Muscle of leg (tissue), 16 donors: ENCODE measurements at places on chromosomes 11 and 22. TPM values are rescaled to one million over a fixed set of nuclear protein-coding genes. Genes with fewer than 3 reads are reported as not detected.

GRCh38 chr11:11027288-11027687 is 169.4 kb upstream of the ZBED5 start:
- peak; percentile 49 for DNase-seq

GRCh38 chr11:64268893-64269539 is 15.4 kb downstream of the BAD start:
- peak; percentile 69 for DNase-seq

Gene RAG1
- 8.5 TPM for polyA plus RNA-seq

Gene KRTAP5-8
- 0.12 TPM for polyA plus RNA-seq

GRCh38 chr11:66055021-66055420 is 2.9 kb downstream of the SF3B2 start:
- DNase-seq, result no peak

- DNase-seq, result no peak
Observed at GRCh38 chr22:50058061-50058905, at the start of gene TTLL8. TTLL8 (minus strand) TSS chr22:50058298.

DNA sequence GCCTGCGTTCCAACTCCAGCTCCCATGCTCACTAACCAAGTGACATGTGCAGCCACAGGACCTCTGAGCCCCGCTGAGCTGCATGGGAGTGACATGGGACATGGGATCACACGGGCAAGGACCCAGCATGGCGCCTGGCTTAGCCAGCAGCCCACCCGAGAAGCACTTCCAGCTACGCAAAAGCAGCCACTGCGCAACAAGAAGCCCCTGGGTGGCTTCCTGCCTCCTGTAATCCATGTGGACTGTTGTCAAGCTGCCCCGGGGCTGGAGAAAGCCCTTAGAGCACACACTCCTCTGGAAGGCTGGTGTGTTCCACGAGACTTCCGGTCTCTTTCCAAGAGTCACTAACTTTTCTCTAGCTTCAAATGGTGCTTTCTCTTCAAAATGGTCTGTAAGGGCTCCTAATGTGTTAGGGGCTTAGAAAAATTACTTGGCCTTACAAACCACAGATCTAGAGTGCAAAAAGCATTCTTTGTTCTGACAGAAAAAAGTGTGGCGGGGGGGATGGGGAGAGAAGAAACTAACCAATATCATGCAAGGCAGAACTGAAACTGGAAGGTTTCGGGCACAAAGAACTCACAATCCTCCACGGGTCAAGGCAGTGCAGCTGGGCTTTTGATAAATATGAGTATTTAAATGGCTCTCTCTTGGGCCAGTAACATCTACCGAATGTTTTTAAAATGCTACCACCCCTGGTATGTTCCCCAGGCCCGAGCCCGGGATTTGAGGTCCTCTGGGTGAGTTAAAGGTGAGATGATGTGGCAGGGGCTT is 5.5 kb downstream of the C11orf24 start:
- no peak for DNase-seq

Gene YAP1
- polyA plus RNA-seq, result 60.3 TPM

DNA sequence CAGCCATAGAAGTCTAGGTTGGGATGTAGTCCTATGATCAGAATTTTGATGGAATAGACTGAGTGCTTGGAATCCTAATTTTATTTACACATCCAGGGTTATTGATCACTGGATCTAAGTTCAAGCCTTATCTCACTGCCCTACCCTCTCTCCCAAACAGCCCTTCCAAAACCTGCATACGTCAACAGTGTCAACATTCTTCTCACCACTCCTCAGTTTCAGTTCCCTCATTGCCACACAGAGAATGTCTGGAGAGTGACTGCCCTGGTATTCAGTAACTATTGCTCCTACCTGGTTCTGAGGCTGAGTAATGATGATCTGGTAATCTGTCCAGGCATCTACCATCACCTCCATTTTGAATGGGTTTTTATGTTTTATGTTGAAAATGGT is 60.0 kb downstream of the GLYATL1 start:
- peak; percentile 38 for DNase-seq

- no peak for DNase-seq
Observed at GRCh38 chr11:70322666-70323065, 52.2 kb downstream of the PPFIA1 start.

GRCh38 chr11:92759571-92760214 is 209.8 kb upstream of the MTNR1B start:
- DNase-seq, result no peak

Gene SMDT1
- polyA plus RNA-seq, result 87.8 TPM

DNA sequence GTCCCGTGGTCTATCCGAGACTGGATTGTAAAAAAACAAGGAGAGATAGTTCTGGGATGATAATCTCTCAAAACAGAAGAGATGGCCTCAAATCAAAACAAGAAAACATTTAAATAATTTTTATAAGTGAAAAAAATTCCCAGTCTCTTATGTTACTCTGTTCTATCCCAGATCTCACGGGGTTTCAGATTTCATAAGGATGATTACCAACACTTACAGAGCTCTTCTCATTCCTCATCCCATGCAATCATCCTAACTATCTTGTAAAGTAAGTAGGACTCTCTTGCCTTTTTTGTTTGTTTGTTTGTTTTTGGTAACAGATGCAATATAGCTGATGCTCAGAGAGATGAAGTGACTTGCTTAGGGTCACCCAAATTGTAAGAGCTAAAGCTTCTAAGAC is 20.0 kb upstream of the ZBTB16 start:
- no peak for DNase-seq

Gene DERL3
- 1.6 TPM for polyA plus RNA-seq

- no peak for DNase-seq
Observed at GRCh38 chr22:27895600-27895999, 23.5 kb downstream of the PITPNB start.

Gene TP53I11
- 46.3 TPM for polyA plus RNA-seq

- no peak for DNase-seq
Observed at GRCh38 chr11:27754035-27755017, 54.1 kb upstream of the BDNF start.

GRCh38 chr11:130585545-130585944 is 137.1 kb downstream of the ADAMTS15 start:
- no peak for DNase-seq

Gene C1QTNF4
- polyA plus RNA-seq, result 16.8 TPM

DNA sequence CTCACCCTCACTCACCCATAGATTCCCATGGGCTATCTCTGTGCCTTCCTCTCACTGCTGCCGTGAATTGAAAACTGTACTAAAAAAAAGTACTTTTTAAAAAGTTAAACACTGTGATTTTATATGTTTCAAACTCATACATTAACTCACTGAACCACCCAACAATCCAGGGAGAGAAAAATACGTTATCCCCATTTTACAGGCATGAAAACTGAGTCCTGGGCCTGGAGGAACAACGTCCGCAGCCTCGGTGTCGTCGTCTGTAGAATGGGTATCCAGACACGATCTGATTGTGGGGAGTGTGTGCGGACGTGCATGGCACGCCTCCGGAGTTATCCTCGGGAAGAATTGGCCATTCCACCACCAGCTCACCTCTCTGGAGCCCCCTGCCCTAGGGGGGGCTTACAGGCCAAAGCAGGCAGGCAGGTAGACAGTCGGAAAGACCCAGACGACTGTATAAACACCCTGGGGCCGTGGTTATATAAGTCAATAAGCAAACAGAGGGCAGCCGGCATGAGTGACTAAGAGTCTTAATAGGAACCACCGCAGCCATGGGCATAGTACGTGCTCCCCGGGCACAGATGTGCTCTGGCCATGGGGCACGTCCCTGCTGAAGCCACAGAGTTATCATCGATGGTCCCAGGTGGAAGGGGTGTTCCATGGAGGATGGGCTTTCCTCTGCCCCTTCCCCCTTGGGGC is 7.1 kb upstream of the PDGFB start:
- DNase-seq, result no peak

Gene DEUP1
- not detected for polyA plus RNA-seq

- DNase-seq, result no peak
Observed at GRCh38 chr11:111942829-111943228, 5.7 kb downstream of the DIXDC1 start.

DNA sequence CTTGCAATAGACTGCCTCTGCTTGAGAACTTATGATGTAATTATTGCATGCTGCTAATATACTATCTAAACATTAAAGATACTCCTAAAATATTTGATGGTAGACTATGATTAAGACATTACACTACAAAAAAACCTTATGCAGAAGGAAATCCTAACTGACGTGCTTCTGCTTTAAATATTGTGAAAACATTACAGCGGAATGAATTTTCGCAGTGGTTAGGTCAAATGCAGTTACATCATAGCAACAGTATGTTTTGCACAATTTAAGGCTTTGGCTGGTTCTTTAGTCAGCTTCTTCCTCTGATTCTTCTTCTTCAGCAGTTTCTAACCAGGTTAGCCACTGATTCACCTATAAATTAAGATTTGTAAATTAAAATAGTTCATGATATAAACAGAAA is 11.2 kb downstream of the EIF4G2 start:
- no peak for DNase-seq

- no peak for DNase-seq
Observed at GRCh38 chr22:32823024-32823730, 21.7 kb downstream of the TIMP3 start.

Gene C11orf91
- polyA plus RNA-seq, result not detected

Gene PRODH
- 9.8 TPM for polyA plus RNA-seq

- no peak for DNase-seq
Observed at GRCh38 chr22:21682385-21683175, 16.8 kb downstream of the PPIL2 start.

GRCh38 chr11:19705936-19706335 is 6.7 kb upstream of the NAV2 start:
- DNase-seq, result no peak

DNA sequence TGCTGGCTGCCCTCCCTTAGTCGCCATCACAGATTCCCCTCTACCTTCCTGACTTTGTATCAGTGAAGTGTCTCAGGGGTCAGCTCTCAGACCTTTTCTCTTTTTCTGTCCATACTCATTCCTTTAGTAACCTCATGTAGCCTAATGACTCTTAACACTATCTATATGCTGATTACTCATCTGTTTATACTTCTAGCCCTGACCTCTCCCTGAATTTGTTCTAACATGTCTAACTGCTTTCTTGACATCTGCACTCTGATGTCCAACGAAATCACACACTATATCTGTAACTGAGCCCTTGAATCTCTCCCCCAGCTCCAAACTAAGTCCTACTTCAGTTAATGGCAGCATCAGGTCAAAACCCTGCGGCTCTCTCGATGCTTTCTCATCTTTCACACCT is 135.8 kb upstream of the TIMP3 start:
- no peak for DNase-seq

Gene KDELR3
- 20.6 TPM for polyA plus RNA-seq

GRCh38 chr22:41560095-41560471 is 727 bp upstream of the CSDC2 start:
- DNase-seq, result no peak

DNA sequence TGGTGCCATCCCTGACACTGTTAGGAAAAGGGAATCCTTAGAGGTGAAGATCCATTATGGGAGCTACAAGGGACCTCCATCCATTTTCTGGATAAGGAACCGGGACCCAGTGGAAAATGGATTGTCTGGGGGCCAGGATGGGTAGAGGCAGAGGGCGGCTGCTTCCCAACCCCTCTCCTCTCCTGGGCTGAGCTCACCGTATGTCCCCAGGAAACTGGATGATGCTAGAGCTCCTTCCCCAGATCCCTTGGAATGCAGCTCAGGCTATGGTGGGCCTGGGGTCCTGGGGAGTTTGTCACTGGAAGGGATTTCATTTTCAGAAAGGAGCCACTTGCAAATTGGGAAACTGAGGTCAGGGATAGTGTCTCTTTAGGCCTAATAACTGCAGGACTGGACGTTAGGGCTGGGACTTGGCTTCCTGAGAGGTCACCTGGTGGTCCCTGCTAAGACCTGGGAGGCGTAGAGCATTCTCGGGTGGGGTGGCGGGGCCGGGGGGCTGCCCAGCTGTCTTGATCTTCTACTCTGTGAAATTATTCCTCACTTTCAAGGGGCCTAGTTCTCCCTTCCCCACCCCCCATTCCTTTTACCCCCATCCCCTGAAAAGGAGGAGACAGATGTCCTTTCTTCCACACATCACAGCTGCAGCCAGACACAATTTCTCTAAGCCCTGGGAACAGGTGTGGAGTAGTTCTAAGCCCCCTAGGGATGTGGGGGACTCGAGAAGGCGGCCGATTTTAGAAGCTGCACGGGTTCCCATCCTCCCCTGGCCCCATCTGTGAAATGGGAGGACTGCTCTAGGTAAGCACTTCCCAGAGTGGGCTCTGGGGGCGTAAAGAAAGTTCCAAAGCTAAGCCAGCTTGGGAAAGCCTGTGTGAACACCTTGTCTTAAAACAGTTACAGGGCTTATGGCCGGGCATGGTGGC is 99.8 kb downstream of the PKNOX2 start:
- DNase-seq, result peak; percentile 71

GRCh38 chr11:72452495-72452894 is 18.2 kb upstream of the CLPB start:
- DNase-seq, result no peak

Gene LAYN
- polyA plus RNA-seq, result 7.4 TPM

DNA sequence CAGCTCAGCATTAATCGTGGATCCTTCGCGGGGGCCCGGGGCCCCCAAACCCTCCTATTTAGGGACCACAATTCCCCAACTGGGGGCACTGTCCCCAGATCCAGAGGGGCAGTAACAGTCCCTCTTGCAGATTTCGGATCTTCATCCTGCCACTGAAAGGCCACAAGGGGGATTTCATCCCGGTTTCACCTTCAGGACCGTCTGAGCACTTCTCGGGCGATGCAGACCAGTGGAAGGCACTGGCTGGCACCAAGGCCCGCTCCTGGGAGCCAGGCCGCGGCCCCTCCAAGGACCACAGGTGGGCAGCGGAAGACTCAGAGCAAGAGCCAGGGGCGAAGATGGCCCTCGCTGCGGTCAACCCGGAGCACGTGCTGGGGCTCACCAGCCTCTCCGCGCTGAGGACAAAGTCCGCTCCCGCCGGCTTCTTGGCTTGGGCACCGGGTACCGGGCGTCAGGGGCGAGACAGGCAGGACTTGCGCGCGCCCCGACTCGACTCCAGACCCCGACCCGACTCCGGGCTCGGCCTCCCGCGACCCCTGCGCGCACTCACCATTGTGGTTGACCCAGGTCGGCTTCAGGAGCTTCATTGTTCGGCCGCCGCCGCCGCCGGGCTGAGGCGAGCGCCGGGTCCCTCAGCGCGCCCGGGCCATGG is 517 bp downstream of the HIRA start:
- peak; percentile 30 for DNase-seq

DNA sequence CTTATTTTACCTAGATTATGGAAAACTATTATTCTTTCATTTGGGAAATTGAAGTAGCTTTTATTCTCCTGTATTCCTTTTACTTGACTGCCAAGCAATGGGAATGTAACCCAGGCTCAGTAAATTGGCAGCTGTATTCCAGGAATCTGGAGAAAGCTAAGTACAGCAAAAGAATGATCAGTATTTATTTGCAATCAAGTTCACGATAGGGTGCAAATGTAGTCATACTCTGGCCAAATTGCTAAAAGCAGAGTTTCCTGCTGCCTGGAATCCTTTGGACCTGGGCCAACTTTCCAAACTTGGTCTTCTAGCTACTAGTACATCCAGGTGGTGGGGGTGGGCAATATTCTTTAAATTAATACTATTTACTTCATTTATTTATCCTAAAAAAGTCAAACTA is 286.0 kb upstream of the CTSC start:
- DNase-seq, result peak; percentile 21

Gene ADAMTS15
- 27.9 TPM for polyA plus RNA-seq
